ENCODE measurements at places on chromosomes 1 and 21. TPM values are rescaled to one million over a fixed set of nuclear protein-coding genes. Genes with fewer than 3 reads are reported as not detected.

Gene SCP2
- total RNA-seq = 107 TPM

Gene OR10J1
- not detected for total RNA-seq

Gene CR2
- total RNA-seq = not detected

Gene SLC1A7
- not detected for total RNA-seq

Gene SPRR2B
- not detected for total RNA-seq

Gene MCOLN3
- total RNA-seq = not detected

Gene TMPRSS15
- not detected for total RNA-seq

Gene TRIM58
- total RNA-seq = 0.32 TPM

Gene SLC25A34
- 0.26 TPM for total RNA-seq

Gene UTS2
- total RNA-seq = not detected

Gene GPR153
- total RNA-seq = 6.6 TPM

Gene GALE
- 10.7 TPM for total RNA-seq

Gene ZFYVE9
- total RNA-seq = 14.2 TPM

Gene TSNAX
- total RNA-seq = 22.6 TPM

Gene RYR2
- 0.08 TPM for total RNA-seq

Gene OR2T2
- not detected for total RNA-seq

Gene LRRC38
- 0.39 TPM for total RNA-seq

Gene LINGO4
- total RNA-seq = not detected

Gene YIPF1
- total RNA-seq = 25.6 TPM

Gene HFM1
- total RNA-seq = 0.39 TPM

Gene PGLYRP4
- total RNA-seq = not detected

Gene NTRK1
- 0.56 TPM for total RNA-seq

Gene NPHS2
- not detected for total RNA-seq

Gene GCSAML
- not detected for total RNA-seq

Gene FCAMR
- total RNA-seq = not detected

Gene A3GALT2
- 1.0 TPM for total RNA-seq

Gene GUCA2B
- total RNA-seq = not detected

Gene S100A12
- not detected for total RNA-seq

Gene GJB5
- not detected for total RNA-seq

Gene KCNK2
- 1.7 TPM for total RNA-seq

Gene KCNC4
- total RNA-seq = 1.0 TPM

Gene SON
- total RNA-seq = 166 TPM

Gene KIF17
- 0.39 TPM for total RNA-seq

Gene RGSL1
- total RNA-seq = not detected

Gene SLC45A3
- 2.6 TPM for total RNA-seq

Gene SPRR3
- not detected for total RNA-seq

Gene ZNF678
- total RNA-seq = 2.8 TPM

Gene LCE1D
- total RNA-seq = not detected

Gene ACBD6
- total RNA-seq = 62.4 TPM

Gene FCGR2B
- not detected for total RNA-seq

Gene PLPP3
- total RNA-seq = 283 TPM

Gene SDHC
- 27.5 TPM for total RNA-seq

Gene SH3BGR
- 4.3 TPM for total RNA-seq

Gene LCE1B
- not detected for total RNA-seq

Gene RHOU
- total RNA-seq = 10.1 TPM

Gene ANKRD34A
- total RNA-seq = 1.0 TPM

Gene HRNR
- not detected for total RNA-seq

Gene AUNIP
- 2.7 TPM for total RNA-seq

Gene BCL2L15
- not detected for total RNA-seq
